A375 (cell line): ENCODE measurements at places on chromosomes 2 and 18. TPM values are rescaled to one million over a fixed set of nuclear protein-coding genes. Genes with fewer than 3 reads are reported as not detected.

IL36G gene
- total RNA-seq = not detected in 2 replicates

XRCC5 gene
- total RNA-seq = 211 and 236 TPM in 2 replicates

TCF23 gene
- total RNA-seq = not detected in 2 replicates

TMEM247 gene
- total RNA-seq = not detected in 2 replicates

GALM gene
- total RNA-seq = not detected in 2 replicates

BCL2 gene
- 3.4 and 4.1 TPM in 2 replicates for total RNA-seq

UGT1A8 gene
- total RNA-seq = not detected in 2 replicates

NT5DC4 gene
- not detected in 2 replicates for total RNA-seq

CYP27C1 gene
- total RNA-seq = 0.93 and 1.2 TPM in 2 replicates

CD302 gene
- total RNA-seq = 3.8 and 3.9 TPM in 2 replicates

IL36RN gene
- not detected in 2 replicates for total RNA-seq

CRYGC gene
- total RNA-seq = not detected in 2 replicates

CYTIP gene
- not detected in 2 replicates for total RNA-seq

HDHD2 gene
- total RNA-seq = 11.5 and 17.5 TPM in 2 replicates
